H7 (cell line): ENCODE measurements at places on chromosomes 4 and X.

GRCh38 chrX:53005327-53005726, 43.3 kb upstream of the GPR173 start:
- no peak for DNase-seq

GRCh38 chr4:62482355-62482754, 1282.2 kb downstream of the ADGRL3 start:
- no peak for DNase-seq

GRCh38 chrX:42247241-42247640, 323.9 kb upstream of the CASK start:
- DNase-seq = no peak

DNA sequence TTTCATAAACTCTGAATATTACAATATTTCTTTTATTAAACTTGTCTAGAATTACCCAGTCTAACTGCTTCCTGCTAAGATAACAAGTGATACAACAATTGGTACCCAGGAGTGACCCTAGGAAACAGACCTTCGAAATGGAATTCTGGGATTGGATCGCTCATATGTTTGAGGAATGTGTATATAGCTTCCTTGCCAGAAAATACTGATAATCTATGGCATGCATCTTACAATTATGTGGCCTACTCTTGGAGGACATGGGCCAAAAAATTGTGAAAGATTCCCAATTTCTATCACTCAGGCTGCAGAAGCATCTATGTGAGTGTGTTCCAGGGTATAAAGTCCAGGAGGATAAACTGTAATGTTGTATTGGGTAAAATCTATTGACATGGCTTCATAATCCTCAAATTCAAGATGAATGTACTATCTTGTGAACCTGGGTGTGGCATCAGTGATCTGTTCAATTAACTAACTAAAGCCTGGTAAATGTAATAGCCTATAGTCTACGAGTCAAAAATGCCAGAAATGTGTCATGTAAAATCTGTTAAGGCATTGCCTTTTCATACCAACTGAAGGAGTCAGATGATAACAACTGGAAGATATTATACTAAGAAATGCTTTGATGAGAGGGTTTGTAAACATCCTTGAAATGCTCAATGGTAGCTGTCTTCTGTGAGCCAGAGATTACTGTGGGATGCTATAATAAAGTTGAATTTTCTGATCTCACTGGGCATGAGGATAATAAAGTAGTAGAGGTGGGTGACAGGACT, 1499.3 kb downstream of the PCDH7 start:
- no peak for DNase-seq

DNA sequence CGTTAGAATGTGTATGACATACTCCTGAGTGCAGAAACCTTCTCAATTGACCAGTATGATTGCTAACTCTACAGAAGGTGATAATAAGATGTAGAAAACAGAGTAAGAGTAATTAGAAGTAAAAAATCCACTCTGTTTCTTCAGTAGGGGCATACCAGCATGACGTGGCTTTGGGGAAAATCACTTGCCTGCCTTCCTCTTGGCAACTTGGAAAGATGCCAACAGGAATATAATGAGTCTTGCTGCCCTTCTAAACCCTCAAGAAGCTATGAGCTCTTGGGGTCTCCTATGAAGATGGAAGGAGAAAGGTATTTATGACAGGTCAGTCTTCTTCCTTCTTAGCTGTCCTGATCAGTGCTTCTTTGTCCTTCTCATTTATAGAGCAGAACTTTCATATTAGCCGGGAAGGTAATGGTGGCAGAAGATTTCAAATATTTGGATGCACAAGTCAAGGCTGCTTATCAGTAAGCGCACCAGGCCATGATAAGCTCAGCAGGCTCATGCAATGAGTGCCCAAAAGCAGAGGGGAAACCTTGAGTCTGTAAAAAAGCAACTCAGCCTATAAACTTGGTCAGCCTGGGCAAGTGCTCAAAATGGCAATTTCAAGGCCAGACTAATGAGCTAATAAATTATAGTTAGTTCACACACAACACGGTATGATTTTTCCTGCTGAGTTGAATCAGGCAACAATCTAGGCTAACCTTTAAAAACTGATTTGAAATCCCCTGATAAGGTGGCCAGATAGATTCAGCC, 69.7 kb upstream of the PPARGC1A start:
- DNase-seq = no peak
